ENCODE measurements at places on chromosomes 6 and 20.

GRCh38 chr6:108550256-108550655 lies 10.5 kb upstream of the FOXO3 start:
- no peak for DNase-seq

GRCh38 chr20:64196847-64197306 lies 32.6 kb downstream of the MYT1 start:
- DNase-seq, result no peak

GRCh38 chr6:792662-793061 lies 99.7 kb upstream of the EXOC2 start:
- no peak for DNase-seq

DNA sequence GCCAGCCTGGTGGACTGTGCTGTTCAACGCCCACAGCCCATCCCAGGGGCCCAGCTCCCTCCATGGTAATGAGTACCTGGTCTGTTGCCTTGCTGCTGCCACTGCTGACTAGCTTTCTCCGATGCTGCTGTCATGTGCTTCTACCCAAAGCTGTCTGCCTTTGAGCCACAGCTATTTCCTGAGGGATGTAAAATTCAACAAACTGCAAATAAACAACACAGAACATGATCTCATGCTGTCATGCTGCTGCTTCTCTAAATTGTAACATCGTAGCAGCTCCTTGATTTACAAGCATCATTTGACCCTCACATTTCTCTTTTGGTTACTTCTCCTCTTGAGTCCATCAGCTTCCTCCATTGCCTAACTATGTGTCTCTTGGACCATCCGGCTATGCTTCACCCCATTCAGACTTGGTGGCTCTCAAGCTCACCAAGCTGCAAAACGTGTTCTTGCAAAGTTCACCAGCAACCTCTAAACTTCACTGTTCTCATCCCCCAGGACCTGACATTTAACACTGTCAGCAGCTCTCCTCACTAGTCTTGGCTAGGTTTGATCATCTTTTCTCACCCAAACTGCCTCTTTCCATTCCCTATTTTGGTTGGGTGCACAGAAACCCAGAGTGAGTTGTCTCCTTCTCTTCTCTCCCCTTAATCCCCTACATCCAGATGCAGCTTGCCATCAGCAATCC lies 54.6 kb downstream of the FYN start:
- no peak for DNase-seq

DNA sequence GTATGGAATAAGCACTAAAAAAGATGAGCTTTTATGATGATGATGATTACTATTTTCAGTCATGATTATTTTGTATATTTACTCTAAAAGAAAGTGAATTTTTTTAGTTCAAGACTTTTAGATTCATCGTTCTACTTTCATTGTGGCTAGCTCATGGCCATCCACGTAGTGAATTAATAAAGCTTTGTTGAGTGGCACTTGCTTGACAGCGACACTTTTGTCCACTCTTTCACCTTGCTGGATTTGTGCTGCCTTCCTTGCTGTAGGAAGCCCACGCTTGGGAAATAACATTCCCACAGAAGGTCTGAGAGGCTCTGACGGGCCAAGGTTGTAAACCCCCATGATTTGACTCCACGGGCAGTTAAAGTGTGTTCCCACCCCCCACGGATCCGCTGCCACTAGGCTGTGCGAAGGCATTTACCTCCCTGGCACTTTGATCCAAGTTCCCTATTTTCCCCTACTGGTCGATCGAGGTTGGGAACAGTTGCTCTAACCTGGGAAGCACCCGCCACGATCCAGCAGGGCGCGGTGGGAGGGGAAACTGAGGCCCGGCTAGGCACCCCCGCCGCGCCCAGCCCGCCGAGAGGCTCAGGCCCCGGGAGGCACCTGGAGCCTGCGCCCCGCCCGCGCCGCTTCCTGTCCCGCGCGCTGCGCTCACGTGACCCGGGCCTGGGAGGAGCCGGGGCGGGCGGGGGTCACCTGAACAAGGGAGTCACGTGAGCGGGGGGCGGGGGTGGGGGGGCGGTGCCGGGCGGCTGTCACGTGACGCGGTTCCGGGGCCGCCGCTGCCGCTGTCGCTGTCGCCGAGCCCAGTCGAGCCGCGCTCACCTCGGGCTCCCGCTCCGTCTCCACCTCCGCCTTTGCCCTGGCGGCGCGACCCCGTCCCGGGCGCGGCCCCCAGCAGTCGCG lies at the start of gene IGF2R:
TSS of gene IGF2R (plus strand) at position 788 of the 909 bp plus-strand sequence. CDS start 165 bp downstream, outside the sequence.
- peak; percentile 96 for DNase-seq

DNA sequence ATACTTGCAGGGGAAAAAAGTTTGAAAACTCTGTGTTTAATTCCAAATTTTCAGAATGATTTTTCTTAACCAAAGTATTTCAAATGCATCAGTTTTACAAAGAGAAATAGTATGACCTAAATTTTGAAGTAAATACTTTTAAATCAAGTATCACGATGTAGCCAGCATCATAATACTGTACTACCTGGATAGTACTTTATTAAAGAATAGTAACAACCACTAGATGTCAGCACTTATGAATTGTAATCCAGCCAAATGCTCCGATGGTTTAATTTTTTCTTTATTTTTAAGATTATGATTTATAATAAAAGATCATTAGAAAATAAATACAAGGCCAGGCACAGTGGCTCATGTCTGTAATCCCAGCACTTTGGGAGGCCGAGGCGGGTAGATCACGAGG lies 37.2 kb upstream of the HACE1 start:
- DNase-seq, result no peak

DNA sequence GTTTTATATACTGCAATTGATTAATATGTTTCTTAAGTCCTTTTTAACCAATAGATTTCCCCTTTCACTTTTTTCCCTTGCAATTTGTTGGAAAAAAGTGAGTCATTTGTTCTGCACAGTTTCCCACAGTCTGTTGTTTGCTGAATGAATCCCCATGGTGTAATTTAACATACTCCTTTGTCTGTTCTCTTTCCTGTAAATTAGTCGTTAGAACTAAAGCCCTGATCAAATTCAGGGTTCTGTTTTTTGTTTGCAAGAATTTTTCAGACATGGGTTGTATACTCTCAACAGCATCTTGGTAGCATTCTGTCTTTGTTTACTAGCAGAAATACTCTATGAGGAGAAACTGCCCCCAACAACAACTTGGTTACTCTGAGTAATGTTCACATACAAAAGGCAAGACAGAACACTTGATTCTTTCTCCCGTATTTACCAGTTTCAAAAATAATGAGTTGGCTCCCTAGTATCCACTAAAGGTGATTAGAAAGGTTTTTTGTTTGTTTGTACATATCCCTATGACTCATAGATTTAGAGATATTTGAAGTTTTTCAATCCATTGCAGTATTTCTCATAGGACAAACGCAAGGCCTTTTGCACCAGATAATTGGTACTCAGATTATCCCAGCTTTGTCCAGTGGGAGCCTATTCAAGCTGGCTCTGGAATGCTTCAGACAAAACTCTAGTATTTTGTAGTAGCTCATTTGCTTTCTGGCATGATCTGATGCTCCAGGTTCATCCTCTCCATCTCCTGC lies 16.5 kb downstream of the BLOC1S5 start:
- DNase-seq, result no peak

- DNase-seq, result no peak
These were observed 119.7 kb downstream of the ALDH8A1 start for GRCh38 chr6:134830194-134830593.

DNA sequence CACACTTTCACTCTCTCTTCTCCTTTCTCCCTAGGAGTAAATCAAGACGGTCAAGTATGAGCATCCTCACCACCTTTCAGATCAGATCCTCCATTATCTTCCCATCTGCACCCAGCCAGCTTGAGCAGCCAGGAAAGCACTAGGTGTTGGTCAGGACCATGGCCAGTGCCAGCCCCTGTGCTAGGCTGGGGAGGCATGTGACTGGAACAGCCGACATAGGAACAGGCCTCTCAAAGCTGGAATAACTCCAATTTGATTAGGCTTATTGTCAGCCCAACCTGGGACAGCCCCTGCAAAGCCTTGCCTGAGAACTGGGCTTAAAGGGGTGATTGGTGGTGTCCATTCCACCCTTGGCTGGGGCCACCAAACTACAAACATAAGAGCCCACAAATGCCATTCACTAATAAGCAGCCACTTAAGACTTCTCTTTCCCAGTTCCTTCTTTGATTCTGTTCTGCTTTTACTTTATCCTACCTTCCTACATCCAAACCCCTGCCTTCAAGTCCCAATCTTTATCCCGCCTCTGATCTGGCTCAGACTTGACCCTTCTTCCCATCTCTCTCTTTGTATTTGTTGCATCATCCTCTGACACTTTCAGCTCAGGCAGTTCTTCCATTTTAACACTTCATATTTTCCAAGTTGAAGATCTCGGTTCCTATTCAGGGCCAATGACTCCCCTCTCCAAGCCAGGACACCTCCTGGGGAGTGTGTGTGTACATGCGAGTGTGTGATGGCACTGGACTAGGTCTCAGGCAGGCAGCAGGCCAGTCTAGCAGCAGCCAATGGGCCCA lies 4.5 kb upstream of the TREM2 start:
- no peak for DNase-seq

GRCh38 chr6:11196511-11197174 lies 35.8 kb downstream of the NEDD9 start:
- no peak for DNase-seq

DNA sequence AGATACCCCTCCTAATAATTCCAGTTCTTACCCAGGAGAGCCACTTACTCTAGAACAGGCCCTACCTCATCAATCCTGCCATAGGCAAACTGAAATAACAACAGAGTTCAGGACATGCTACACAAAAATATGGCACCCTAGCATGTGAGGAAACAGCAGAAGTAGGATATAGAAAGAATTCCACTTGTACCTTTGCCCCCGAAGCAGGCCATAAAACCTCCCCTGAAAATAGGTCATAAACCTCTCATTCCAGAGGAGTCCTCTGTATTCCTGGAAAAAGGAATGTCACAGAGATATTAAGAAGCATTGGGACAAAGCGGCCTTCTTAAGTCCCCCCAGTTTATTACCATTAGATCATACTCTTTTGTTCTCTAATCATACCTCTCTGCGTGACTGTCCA lies 504.3 kb upstream of the MARCKS start:
- DNase-seq, result no peak

DNA sequence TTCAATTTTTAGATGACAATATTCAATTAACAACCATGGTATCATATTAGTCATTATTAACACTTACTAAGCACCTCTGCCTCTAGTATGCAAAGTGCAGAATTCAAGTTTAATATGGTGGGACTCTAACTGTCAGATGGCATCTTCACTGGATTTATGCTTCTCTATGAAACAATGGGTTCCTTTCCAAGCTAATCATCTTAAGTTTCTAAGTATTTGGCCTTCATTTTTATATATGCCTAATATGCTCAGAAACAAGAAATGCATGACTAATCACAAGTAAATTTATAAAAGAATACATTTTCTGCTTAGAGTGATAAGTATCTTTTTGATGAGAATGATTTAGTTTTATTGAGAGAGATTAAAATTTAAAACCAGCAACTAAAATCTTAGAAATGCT lies 144.7 kb downstream of the HIVEP2 start:
- DNase-seq, result no peak

- DNase-seq, result no peak
These were observed 456.2 kb downstream of the CD109 start for GRCh38 chr6:74152096-74152675.

DNA sequence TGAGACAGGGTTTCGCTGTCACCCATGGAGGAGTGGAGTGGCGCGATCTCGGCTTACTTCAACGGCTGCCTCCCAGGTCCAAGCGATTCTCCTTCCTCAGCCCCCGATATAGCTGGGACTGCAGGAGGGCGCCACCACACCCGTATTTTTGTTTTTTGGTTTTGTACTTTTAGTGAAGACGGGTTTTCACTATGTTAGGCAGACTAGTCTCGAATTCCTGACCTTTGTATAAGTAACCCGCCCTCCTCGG lies 115.4 kb upstream of the BTN3A2 start:
- DNase-seq, result no peak

GRCh38 chr6:7058250-7058923 lies 49.4 kb upstream of the RREB1 start:
- no peak for DNase-seq

DNA sequence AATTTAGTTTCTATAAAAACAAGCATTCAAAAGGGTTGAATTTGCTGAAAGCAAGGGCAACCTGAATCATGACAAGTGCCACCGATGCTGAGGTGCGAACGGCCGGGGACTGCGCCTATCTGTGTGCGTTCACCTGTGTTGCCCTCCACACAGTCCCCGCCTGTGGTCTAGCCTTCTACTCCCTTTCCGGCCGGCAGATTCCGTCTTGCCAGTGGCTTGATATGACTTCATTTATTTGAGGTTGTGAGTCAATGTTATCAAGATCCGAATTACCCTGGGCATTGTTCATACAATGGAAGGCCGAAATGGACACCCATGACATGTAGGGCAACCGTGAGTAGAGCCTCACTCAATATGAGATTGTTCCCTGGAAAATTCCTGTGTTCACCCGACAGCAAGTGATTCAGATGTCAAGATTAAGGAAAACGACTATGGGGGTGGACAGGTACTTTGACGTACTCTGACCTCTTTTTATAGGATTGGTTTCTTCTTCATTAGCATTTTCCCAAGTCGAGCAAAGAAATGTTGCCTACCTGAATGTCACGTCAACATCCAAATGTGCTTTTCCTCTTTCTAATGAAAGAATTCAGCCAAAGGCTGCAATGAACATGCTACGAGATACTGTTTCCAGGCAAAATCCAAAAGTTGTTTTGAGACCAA lies 41.1 kb upstream of the NEDD9 start:
- no peak for DNase-seq

Measured in NCI-H1105 (cell line).